ENCODE measurements at places on chromosomes 2 and 18.
A peak's percentile ranks its signal among the peaks of the same experiment; 100 is the strongest.

DNA sequence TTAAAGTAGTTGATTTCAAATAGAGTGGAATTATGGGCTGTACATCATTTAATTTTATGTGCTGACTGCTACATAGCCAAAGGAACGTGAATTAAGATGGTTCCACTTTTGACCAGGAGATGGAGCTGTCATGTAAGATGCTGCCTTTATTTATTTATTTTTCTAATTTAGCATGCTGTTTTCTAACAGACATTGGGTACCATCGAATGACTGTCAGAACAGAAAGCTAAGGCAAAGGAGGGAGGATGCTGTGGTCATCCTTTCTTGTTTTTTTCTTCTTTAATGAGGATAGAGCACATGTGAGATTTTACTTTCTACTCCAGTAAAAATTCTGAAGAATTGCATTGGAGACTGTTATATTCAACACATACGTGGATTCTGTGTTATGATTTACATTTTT lies at the start of gene SCN2A:
Gene SCN2A, plus strand, starts transcription at position 185 of the 400 bp plus-strand sequence. CDS start 56,410 bp downstream, outside the sequence.
- DNase-seq = peak; percentile 6

- DNase-seq = no peak
Measured at GRCh38 chr2:181675254-181675653, 5.1 kb downstream of the NEUROD1 start.

GRCh38 chr2:3223080-3223923 lies 154.3 kb downstream of the EIPR1 start:
- DNase-seq = peak; percentile 82

DNA sequence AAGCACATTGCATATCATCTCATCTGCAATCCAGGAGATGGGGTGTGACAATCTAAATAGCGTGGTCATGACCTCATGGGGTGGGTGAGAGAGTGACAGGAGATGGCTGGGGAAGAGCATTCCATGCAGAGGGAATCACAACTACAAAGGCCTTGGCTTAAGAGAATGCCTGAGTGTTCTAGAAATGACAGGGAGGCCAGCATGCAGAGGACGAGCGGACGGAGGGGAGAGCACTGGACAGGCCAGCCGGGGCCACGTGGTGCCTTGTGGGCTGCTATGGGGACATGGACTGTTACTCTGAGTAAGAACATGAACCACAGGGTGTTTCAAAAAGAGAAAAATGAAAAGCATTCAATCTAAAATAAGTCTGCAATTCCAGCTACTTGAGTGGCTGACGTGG lies 117.9 kb upstream of the ODC1 start:
- no peak for DNase-seq

- DNase-seq = no peak
Measured at GRCh38 chr2:140256080-140256479, 1475.9 kb upstream of the NXPH2 start.

GRCh38 chr2:227804975-227805374 lies 8.7 kb upstream of the CCL20 start:
- DNase-seq = no peak

GRCh38 chr2:30034052-30034775 lies 112.6 kb upstream of the YPEL5 start:
- no peak for DNase-seq

- DNase-seq = no peak
Measured at GRCh38 chr2:159053161-159054031, 85.0 kb downstream of the TANC1 start.

DNA sequence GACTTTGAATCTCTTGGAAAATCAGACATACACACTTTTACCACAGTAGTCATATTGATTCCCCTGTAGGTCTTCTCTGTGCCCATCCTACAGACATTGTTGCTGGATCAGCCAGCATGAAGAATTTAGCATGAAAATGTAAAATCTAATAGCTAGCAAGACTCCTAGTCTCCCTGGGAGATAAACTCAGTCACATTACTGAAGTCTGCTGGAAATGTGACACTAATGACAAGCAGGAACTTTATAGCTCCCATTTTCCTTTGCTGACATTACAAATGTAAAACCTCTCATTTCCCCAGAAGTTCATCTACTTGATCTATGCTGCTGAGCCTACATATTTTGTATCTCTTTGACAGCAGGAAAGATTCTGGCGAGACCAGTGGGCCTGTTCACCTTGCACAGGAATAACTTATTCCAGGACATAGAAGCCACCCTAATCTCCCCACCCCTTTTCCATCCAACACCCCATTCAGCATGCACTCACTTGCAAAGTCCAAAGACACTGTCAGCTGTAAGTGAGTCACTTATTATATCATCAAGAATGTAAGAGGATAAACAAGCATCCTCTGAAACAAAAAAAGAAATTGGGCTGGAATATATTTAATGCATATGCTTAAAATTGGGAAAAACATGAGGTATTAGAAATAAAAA lies 648.3 kb upstream of the PKDCC start:
- no peak for DNase-seq

- no peak for DNase-seq
Measured at GRCh38 chr2:122523143-122523542, 767.7 kb downstream of the TSN start.

GRCh38 chr18:10670856-10671255 lies 145.0 kb downstream of the NAPG start:
- DNase-seq = no peak

GRCh38 chr2:61988462-61989366 lies 83.2 kb downstream of the COMMD1 start:
- no peak for DNase-seq

DNA sequence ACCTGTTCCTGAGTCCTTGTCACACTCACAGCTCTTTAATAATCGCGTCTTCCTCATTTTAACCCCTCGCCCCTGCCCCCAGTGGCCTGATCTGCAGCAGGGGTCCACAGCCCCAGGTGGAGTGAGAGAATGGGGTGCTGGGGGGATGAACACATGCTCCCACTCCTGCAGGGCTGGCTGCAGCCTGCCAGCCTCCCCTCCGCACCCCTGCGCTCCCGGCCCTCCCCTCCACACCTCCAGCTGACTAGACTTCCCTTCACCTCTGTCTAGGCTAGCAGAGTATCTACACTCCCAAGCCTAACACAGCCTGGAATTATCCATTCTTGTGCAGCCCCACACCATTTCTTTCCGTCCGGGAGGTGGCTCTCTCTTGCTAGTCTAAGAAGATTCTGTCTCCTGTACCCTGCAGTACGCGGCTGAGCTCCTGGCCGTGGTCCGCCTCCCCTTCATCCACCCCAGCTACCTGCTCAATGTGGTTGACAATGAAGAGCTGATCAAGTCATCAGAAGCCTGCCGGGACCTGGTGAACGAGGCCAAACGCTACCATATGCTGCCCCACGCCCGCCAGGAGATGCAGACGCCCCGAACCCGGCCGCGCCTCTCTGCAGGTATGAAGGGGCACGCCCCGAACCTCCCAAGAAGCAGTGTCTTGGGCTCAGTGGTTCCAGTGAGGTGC lies 231.6 kb downstream of the ATAD2B start:
- DNase-seq = no peak

DNA sequence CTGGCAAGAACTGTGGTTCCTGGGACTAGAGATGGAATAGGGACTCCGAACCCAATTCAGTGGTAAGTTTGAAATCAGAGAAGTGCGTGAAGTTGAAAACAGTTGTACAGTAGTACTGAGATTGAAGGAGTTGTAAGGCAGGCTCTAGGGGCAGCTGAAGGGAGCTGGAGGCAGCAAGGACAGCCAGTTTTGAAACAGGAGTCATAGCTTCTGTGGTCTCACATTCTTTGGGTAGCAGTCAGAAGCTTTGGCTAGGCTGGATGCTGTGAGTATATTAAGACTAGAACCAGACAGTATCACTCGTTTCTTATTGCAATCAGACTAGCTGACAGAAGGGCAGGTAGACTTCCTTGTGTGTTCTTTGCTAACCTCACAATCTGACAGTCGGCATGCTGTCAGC lies 64.5 kb upstream of the ADAM23 start:
- DNase-seq = no peak

DNA sequence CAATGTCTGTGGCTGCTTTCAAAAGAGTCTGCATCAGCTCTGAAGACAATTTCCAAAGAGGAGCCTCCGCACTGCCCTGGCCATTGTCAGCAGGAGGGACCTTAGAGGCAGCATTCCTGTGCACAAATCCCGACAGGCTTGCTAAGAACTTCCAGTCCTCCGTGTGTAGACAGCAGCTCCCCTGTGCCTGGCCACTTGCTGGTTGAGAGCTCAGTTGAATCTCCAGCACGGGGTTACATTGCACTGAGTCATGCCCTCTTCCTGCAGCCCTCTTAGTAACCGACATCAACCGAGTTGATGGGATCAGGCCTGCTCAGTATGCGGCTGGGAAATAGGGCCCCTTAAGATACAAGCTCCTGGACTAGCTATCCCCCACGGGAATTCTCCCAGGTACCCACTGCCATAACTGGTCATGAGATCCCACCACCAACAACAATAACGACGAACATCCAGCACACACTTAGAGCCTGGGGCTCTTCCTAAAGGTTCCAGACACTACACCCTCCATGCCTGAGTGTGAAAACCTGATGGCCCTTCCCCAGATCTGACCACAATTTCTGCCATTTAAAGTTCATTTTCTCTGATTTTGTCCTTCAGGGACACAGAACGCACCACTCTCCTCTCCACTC lies 12.0 kb downstream of the ATP6V1B1 start:
- DNase-seq = no peak

GRCh38 chr2:173666171-173666888 lies 298.8 kb downstream of the SP3 start:
- DNase-seq = no peak

DNA sequence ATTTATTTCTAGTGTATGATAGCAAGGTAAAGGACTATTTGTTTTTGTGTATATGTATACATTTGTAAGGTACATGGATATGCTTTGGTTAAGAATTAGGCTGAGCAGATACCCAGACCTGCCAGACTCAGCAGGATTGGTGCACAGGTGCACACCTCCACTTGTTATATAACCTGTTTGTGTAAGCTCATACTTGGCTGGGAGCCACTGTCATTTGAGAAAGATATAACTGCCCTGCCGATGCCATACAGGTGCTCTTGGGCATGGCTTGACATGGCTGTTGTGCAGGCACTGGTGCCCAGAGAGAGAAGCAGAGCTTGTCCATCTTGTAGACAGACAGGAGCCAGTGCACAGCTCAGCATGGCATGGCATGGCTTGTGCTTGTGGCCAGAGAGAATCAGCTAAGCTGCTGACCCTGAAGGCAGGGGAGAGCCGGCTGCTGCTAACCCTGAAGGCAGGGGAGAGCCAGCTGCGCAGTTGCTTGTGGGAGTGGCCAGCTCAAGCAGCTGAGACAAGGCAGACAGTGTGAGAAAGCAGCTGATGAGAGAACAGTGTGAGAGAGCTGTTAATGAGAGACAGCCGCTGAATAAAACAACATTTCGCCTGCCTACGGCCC lies 136.5 kb downstream of the RNF144A start:
- DNase-seq = no peak

- no peak for DNase-seq
Measured at GRCh38 chr2:177343773-177344172, 48.8 kb upstream of the AGPS start.

- no peak for DNase-seq
Measured at GRCh38 chr2:226738821-226739544, 60.6 kb downstream of the IRS1 start.

- DNase-seq = peak; percentile 7
Measured at GRCh38 chr2:101089419-101089818, 61.8 kb downstream of the TBC1D8 start.

- DNase-seq = no peak
Measured at GRCh38 chr2:108061439-108062042, 75.2 kb downstream of the SLC5A7 start.

DNA sequence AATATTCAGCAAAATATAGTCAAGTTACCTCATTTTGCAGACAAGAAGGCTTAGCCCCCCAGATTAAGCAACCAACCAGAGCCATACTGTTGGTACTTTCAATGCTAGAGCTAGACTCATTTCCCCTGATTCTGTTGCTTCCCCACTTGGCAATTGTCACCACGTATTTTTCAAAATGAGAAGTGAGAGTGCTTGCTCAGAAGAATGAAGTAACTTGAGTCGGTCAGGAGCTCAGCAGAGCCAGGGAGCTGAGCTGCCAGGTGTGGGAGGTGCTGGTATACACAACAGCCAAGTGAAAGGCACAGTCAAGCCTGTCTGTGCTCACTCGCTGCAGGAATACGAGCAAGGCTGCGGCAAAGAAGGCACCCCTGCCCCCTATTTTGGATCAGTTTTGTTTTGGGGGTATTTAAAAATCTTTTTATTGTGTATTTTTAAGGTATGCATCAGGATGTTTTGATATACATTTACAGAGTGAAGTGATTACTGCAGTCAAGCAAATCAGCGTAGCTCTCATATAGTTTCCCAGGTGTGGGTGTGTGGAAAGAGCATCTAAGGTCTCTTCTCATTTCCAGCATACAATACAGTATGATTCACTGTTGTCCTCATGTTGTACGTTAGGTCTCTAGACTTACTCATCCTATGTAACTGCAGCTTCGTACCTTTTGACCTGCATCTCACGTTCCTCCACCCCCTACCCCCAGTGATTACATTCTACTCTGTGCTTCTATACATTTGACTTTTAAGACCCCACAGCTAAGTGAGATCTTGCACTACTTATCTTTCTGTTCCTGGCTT lies 62.4 kb downstream of the MRPS9 start:
- no peak for DNase-seq

- no peak for DNase-seq
Measured at GRCh38 chr2:82728090-82728489, 1731.0 kb downstream of the SUCLG1 start.

GRCh38 chr2:102005989-102006885 lies 14.5 kb downstream of the IL1R2 start:
- DNase-seq = peak; percentile 44

DNA sequence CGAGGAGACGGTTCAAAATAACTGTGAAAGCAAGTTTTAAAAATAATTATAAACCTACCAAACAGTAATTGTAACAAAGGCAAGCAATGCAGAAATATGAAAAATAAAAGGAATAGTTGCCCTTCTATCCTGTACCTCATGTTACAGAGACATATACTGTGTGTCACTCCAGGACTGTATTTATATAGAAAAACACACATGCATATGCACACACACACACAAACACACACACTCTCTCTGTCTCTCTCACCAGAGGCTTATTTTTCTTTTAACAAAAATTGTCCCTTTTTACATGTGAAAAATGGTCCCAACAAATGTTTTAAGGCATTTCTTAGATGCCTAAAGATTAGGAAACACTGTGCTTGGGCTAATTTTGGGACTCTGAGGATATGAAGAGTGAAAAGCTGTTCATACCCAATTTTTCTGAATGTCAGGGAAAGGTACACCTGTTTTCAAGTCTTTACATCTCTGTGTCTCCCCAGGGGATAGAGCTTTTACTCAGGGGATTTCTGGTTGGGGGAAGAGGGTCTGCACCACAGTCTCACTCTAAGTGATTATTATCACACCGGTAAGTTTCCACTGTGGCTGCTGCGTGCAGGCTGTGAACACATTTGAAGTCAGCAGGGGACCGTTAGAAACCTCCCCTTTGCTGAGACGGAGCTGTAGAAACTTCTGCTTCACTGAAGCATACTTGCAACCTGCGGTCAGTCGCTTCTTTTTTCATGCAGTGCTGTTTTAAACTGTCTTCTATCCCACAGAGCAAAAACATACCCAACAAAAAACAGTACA lies 51.4 kb upstream of the SPAG16 start:
- peak; percentile 59 for DNase-seq

DNA sequence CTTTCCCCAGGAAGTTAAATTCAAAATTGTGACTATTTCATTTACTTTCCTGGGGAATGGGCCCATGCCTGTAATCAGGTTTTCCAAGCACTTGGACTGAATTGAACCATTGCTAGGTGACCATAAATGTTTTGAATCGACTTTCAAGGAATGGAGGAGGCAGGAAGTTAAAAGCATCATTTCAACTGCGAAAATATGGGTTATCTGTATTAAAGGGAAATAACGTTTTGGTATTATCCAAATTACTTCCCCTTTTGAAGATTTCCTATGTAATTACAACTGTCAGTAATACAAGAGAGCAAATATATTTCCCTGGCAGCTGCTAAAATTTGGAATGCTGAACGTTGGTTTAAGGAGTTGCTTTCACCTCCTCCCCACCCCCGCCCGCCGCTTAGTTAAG lies 19.0 kb downstream of the PNO1 start:
- no peak for DNase-seq
